Stimulated activated CD4-positive, alpha-beta T cell treated with anti-CD3 and anti-CD28 coated beads, Interleukin-1b, Interleukin-23, amount 100 ng/mL, for 1 hour (primary cell): ENCODE measurements at places on chromosomes 3 and 15.

- DNase-seq, result no peak
Observed at GRCh38 chr3:124607163-124607562, 123.1 kb upstream of the UMPS start.

- no peak for DNase-seq
Observed at GRCh38 chr3:47227678-47228077, 54.9 kb downstream of the KIF9 start.

GRCh38 chr3:194134231-194134756, 1.7 kb upstream of the HES1 start:
- no peak for DNase-seq

DNA sequence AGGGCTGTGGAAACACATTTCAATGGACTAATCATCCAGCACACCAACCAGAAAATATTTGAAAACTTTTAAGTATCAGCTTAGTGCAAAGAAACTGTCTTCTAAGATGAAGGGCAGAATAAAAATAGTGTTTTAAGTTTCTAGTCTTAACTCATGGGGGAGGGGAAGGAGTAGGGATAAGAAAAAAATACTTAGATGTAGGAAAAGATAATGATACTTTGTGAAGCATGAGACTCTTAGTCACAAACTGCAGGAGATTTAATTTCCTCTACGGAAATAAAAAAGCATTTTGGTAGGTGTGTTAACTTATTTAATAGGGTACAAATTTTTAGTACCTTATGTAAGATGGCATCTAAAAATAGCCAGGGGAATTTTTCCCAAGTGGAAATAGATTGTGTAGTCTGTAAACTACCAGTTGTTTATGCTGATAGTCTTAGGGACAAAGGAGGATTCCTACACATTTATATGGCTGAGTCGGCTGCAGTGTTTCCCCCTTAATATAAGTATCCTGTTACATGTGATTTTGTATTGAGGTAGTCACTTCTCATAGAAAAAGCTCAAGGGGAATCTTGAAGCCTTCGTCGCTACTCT, 78.2 kb upstream of the GBE1 start:
- DNase-seq, result no peak

DNA sequence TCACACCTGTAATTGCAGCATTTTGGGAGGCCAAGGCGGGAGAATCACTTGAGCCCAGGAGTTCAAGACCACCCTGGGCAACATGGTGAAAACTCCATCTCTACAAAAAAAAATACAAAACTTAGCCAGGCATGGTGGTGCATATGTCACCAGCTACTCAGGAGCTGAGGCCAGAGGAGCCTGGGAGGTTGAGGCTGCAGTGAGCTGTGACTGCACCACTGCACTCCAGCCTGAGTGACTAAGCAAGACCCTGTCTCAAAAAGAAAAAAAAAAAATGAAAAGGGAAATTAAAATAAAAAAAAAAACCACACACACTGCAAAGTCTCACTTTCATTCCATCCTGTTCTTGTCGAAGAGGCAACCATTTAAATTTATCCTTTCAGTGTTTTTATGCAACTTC, 100.8 kb upstream of the PIAS1 start:
- DNase-seq, result no peak

- no peak for DNase-seq
Observed at GRCh38 chr3:152148579-152148978, 120.2 kb upstream of the MBNL1 start.

DNA sequence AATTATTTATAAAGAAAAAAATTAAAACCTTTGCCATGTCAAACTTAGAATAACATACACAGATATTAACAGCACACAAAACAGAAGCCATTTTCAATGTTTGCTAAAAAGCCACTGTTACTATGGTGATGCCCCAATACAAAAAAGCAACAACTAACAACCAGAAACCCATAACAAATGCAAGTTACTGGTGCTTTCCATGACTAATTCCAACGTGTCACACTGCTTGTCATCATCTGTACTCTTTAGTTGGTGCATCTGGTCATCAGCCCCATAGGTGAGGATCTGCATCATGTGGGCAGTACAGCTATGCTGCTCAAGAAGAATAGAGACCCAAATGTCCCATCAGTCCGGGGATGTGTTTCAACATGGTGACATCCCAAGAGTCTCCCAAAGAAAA, 52.8 kb downstream of the ATP8B4 start:
- DNase-seq, result no peak

GRCh38 chr15:74768771-74769342, 13.0 kb upstream of the CSK start:
- no peak for DNase-seq

DNA sequence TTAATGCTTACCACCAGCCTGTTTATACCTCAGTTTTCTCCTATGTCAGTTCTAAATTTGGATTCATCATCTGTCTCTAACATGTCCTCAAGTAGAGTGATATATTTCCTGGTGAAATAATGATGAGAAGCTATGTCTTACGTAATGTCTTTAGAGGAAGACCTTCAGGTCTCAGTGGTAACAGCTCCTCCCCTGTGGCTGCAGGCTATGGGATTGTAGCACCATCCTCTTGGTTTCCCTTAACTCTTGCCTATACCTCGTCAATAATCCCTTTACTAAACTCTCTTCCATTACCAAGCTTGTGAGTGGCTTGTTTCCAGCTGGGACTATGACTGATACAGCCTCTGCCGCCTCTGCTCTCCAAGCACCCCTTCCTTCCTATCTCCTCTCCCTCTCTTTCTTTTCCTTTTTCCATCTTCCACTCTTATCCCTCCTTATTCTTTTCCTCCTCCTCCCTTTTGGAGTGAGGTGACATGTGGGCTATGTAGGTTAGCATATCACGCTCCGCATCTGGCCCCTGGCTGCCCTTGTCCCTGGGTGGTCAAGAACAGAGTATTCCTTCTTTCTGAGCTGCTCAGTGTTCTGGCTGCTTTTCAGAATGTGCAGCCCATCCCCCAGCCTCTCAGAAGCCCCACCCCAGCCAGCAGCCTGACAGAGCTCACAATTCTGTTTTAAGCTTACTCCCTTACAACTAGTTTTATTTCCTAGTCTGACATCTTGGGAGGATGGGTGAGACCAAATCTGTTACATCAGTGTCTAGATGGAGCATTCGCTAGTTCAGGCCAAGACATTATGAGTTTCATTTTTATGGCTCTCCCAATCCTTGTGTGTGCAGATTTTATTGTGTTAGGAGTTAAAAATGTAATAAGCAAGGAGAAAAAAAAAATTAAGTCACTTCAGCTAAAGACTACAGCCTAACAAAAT, 75.0 kb upstream of the RNU6-1 start:
- no peak for DNase-seq

DNA sequence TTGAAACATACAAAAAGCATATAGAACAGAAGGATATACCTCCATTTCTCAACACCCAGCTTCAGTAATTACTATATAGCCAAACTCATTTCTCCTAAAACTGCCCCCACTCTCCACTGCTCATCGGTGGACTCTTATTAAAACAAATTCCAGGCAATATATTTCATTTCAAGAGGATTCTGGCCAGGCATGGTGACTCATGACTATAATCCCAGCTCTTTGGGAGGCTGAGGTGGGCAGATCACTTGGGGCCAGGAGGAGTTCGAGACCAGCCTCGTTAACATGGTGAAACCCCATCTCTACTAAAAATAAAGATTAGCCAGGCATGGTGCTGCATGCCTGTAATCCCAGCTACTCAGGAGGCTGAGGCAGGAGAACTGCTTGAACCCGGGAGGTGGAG, 40.9 kb downstream of the SNX4 start:
- DNase-seq, result no peak

GRCh38 chr3:126212620-126213378, 32.4 kb upstream of the ALDH1L1 start:
- no peak for DNase-seq

- DNase-seq, result no peak
Observed at GRCh38 chr3:100540791-100541334, 48.4 kb downstream of the TMEM45A start.

GRCh38 chr3:122101646-122102045, 46.5 kb downstream of the CD86 start:
- no peak for DNase-seq

DNA sequence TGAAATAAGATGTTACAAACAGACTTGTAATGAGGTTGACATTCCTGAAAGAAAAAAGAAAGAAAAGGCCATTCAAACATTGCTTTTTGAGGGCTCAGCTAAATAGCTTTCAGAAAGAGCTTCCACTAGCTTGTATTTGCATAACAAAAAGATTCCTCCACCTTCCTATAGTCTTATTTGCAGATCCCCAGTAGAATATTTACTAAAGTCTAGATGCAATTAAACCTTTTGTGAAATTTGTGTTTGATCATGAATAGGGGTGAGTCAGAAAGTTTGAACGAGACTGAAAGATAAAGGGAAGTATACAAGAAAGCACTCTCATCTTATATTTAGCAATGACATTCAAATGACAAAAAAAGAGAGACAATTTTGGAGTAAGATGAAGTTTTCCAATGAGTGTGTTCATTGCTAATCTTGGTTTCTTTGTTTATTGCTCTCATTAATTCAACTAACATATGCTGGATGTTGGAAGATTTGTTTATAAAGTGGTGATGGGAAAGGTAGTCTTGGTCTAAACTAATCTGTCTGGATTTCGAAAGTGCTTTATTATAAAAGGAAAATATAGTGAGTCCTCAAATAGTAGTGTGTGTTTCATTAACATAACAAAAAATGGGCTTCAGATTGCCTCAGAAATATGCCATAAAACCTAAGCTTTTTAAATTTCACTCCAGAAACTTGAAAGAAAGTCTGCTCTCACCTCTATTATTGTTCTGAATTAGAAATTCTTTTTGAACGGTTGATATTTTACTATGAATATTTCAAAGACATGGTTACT, 9.1 kb upstream of the CADPS start:
- no peak for DNase-seq

GRCh38 chr3:41792806-41793205, 169.1 kb downstream of the ULK4 start:
- DNase-seq, result no peak

DNA sequence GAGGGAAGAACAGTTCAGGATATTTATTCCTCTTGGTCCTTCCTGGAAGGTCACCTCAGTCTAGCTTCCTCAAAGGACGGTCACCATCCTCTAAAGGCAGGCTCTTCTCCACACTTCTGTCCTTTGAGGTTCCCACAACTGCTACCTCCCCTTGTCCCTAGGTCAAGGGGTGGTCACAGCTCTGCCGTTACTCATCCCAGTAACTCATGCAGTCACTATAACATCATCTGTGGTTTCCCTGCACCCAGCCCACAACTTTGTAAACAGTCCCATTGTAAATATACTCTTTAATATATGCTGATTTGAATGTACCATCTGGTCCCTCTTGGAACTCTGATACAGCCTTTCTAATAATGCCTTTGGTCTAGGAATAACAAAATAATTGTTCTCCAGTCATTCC, 887.4 kb downstream of the FHIT start:
- DNase-seq, result no peak

GRCh38 chr15:90232941-90233386, 777 bp downstream of the CIB1 start:
- DNase-seq, result no peak

- no peak for DNase-seq
Observed at GRCh38 chr3:149280671-149281349, 52.6 kb downstream of the TM4SF18 start.

GRCh38 chr3:150127011-150127490, 156.4 kb upstream of the PFN2 start:
- DNase-seq, result no peak

- peak; percentile 81 for DNase-seq
Observed at GRCh38 chr3:171459942-171460724, at the start of gene TNIK. Gene TNIK (minus strand): TSS chr3:171460405. CDS start chr3:171460063, 342 bp downstream.

DNA sequence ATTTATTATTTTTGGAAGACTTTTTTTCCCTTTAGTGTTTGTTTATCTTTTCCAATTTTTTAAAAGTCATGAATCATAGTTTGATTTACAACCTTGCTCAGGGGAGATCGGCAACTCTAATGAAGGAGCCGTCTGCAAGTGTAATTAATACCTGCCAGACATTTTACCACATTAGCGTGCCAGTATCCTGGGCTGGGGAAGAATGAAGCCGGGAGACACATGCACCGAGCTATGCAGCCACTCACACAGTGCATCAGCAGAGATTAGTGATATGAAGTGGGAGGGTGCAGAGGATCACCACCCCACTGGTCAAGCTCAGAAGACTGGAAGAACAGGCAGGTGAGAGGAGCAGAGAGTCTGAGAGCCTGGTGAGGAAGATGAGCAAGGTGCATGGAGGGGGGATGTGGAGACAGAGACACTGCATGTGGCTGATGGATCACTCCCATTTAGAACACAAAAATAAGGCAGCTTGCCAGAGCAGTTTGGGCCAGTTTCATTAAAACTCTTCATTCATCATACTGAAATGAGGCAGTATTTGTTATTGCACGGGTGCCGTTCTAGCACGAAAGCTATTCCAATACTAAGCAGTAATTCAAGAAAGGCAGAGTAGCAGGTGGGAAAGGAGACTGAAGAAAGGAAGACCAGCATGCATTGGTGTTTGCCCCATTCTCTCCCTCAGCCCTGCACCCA, 821.6 kb downstream of the TUSC7 start:
- DNase-seq, result no peak

DNA sequence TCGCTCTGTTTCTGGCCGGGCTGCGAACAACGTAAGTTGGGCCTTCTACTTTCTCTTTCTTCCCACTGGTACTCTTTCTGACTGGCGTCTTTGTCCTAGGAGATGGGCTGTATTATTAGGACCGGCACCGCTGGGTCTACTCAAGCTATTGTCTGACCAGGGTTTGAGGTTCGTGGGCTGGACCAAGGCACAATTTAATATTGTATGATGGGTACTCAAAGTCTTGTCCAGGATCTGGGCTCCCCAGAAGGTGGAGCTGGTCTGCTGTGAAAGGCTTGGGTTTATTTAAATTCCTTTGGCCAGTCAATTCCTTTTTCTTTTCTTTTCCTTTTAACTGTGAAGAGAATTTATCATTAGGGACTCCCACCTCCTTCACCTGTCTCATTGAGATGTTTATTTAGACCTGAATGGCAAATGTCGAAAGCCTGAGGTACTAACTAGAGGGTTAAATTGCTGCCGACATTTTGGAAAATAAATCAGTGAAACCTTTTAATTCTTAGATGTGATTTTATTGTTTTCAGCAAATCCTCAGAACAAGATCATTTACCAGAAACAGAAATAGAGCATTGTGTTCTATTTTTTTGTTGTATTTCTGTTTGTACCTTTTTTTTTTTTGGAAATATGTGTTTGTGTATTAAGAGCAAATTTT, 410 bp downstream of the LRRC49 start:
- DNase-seq, result no peak

DNA sequence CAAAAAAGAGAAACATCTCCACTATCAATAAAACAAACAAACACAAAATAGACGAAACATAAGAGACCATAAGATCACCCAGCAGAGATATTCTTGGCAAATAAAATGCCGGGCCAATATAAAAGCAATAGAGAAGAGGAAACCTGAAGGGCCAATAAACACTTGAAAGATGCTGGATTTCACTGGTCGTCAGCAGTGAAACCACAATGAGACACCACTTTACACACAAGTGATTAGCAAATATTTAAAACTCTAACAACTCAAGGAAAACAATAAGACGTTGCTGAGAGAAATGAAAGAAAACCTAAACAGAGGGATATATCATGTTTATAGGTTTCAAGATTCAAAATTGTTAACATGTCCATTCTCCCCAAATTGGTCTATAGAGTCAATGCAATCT, 148.5 kb downstream of the WDR76 start:
- no peak for DNase-seq

GRCh38 chr3:71129611-71130431, 453.7 kb downstream of the FOXP1 start:
- no peak for DNase-seq
